ENCODE measurements at places on chromosomes 4 and X.

DNA sequence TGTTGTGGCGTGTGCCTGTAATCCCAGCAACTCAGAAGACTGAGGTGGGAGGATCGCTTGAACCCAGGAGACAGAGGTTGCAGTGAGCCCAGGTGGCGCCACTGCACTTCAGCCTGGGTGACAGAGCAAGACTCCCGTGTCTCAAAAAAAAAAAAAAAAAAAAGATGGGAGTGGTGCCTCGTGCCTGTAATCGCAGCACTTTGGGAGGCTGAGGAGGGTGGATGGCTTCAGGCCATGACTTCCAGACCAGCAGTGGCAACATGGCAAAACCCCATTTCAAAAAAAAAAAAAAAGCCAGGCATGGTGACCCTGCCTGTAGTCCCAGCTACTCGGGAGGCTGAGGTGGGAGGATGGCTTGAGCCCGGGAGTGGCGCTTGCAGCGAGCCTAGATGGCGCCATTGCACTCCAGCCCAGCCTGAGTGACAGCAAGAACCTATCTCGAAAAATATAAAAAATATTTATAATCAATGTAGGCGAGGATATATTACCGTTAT is 27.0 kb downstream of the EIF2S3 start:
- DNase-seq = peak; percentile 18

DNA sequence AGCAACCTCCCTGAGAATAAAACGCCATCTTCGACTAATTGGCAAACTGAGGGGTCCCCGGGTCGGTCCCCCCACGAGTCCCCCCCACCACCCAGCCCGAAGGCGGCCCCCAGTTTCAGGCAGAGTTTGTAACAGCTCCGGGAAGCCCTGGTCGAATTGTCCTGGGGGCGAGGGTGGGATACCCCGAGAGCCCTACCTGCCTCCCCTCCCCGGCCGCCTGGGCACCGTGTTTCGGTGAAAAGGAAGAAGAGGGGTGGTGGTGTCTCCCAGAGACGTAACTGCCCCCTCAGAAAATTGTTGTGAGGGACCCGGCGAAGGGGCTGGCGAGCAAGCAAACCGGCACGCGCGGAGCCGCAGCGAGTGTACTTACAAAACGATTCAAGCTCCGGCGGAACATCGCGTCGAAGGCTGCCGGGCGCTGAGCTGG is 1.2 kb downstream of the ATP11C start:
- no peak for DNase-seq

GRCh38 chr4:47209833-47210232 is 178.5 kb downstream of the GABRB1 start:
- DNase-seq = no peak

- DNase-seq = no peak
Measured at GRCh38 chrX:39399387-39399786, 598.1 kb downstream of the MID1IP1 start.

- no peak for DNase-seq
Measured at GRCh38 chrX:30875957-30876356, 13.1 kb downstream of the TAB3 start.

DNA sequence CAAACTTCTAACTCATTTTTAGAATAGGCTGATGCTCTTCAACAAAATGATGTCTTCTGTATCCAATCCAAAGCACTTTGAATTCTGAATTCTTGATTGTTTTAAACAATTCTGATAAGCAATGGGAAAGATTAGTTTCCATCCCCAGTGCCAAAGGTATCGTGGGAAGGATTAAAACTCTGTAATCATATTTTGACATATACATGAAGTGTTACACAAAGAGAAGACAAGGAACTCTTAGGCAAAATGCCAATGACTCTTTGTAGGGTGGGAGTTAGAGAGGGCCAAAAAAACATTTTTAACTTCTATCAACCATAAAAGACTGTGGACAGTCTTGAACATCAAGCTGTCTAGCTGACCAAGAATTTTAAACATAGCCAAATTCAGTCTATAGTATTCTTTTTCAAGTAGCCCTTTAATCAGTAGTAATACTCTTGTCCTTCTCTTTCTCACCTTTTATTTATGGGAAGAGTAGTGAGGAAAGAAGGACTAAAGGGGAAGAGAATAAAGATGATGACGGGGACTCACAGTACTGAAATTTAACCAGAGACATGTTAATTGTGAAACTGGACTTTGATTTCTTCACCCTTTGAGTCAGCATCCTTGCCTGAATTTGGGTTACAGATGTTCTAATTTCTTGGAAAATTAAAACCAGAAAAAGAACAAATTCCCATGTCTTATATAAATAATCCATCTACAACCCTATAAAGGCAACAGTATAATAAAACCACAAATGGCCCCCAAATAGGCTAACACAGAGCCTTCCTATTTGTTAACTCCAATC is 51.8 kb upstream of the VEGFD start:
- no peak for DNase-seq

- DNase-seq = no peak
Measured at GRCh38 chrX:24294619-24295018, 19.2 kb downstream of the SUPT20HL2 start.

DNA sequence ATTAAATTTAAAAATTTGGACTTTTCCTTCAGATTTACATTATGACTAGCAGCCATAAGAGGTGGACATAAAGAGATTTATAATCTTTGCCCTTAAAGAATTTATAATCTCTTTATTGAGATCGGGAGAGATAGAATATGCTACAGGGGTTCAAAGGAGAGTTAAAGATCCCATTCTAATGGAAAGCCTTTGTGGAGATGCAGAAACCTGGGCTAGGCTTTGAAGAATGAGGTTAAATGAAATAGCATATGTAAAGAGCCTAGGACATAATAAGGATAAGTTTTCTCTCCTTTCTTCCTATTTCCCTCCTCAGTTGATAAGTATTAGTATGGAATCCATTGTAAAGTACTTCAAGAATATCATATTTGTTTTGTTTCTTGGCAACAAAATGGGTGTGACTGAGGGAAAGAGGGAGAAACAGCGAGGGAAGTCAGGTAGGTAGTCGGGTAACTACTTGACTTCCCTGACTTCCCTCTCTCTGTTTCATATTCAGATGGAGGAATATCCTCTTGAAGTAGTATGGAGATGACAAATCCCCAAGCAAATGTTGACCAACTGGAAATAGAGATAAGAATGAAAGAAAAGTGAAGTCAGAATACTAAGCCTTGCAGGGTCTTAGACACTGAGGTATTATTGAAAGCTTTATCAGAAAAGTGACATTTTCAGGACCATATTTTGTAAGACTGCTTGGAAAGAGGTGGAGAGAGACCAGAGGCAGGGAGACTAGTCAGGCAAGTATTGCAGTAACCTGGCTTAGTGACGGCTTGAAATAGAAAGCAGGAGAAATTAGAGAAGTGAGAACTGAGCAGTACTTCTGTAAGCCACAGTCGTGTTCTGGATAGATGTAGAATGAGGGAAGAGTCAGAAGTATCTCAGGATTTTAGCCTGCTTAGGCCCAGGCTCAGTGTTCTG is 82.9 kb downstream of the PDLIM5 start:
- no peak for DNase-seq

DNA sequence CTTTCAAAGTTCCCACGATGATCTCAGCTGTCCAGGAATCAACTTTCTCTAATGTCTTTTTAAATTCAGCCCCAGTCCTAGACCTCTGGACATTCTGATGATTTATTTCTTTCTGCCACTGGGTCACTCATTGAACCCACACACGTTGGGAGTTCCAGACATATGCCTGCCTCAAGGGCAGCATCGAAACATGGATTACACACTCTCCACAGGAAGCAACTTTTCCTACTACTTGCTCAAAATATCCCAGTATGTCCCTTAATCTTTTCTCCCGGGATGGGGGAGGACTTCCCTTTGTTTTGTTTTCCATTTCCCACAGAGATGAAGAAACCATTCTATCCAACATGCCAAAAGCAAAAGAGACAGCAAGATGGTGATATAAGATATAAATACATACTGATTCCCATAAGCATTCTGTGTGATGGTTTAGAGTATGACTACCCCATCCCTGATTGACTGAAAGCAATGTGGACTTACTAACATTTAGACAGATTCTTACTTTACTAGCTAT is 79.8 kb upstream of the PPARGC1A start:
- DNase-seq = no peak

GRCh38 chr4:110347805-110348204 is 128.2 kb upstream of the ENPEP start:
- no peak for DNase-seq

GRCh38 chr4:70632028-70632427 is 3.5 kb downstream of the ENAM start:
- no peak for DNase-seq

DNA sequence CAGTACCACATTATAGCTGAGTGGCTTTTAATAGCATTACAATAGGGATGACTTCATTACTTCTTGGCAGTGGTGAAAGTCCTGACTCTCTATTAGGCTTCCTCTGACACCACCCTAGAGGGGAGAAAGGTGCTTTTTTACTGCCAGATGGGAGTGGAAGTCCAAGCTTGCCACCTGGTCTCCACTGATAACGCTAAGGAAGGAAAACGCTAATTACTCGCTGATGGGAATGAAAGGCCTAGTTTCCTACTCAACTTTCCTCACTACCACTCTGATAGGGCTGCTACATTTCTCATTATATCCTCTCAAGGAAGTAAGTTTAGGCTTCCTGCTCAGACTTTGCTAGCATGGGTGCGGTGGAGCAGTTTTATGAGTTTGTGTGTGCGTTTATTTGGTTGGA is 62.3 kb upstream of the PAGE3 start:
- DNase-seq = no peak

- DNase-seq = no peak
Measured at GRCh38 chrX:9352243-9352642, 112.6 kb upstream of the TBL1X start.

GRCh38 chr4:54384563-54384962 is 155.5 kb downstream of the PDGFRA start:
- DNase-seq = no peak

DNA sequence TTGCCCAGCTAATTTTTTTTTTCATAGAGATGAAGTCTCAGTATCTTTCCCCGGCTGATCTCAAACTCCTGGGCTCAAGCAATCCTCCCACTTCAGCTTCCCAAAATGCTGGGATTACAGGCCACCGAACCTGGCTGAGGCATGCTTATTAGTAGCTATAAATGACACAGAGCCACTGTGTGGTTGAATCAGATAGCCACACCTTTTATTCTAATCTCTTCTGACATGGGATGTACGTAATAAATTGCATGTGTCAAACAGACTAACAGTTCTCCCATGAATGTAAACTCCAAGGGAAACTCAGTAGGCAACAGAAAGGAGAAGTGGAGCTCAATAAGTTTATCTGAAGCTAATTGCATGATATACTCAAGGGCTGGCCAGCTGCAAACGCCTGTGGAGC is 139.8 kb upstream of the VCX3A start:
- no peak for DNase-seq

DNA sequence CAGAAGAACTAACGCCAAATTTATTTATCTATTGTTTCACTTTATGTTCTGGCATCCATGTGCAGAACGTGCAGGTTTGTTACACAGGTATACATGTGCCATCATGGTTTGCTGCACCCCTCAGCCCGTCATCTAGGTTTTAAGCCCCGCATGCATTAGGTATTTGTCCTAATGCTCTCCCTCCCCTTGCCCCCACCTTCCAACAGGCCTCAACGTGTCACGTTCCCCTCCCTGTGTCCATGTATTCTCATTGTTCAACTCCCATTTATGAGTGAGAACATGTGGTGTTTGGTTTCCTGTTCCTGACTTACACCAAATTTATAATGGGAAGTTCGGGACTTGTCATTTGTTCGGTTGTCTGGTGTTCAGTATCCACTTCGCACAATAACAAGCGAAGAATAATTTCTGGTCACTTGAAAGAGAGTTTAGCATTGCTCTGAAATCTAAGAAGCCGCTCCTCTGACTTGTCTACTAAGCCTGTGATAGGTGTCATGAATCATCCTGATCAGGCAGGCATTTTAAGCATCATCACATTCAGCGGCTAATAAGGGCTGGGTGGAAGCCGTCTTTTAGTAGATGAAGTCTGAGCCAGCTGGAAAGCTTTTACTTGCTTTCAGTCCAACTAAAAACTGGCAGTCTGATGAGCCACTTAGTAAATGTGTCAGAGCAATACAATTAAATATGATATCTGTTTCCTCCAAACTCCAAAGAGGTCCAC is 1065.7 kb upstream of the PABPC4L start:
- DNase-seq = no peak

DNA sequence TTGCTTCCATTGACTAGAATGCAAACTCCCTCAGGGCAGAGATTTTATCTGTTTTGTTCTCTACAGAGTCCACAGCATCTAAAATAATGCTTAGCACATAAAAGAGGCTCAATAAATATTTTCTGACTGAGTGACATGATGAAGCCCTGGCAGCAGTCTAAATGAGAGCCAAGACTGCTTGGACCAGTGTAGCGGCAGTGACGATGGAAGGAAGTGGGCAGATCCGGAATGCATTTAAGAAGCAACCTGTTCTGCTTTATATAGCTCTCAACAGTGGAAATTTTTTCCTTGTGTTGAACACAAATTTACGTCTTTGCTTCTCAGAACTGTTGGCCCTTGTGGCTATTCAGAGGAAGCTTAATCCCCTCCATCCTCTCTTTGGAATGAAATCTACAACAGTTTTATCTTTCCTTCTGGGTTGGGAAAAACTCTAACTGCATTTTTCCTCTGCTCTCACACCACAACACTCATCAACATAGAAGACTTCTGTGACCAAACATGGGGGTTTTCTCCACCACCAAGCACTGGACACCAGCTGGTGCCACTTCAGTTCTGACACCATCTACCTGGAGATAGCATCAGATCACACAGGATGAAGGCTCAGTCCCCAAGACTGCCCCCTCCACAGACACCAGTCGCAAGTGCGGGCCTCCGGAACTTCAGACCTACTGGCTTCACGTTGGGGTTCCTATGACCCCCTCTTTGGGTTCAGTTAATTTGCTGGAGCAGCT is 7.0 kb upstream of the BEND4 start:
- DNase-seq = no peak

DNA sequence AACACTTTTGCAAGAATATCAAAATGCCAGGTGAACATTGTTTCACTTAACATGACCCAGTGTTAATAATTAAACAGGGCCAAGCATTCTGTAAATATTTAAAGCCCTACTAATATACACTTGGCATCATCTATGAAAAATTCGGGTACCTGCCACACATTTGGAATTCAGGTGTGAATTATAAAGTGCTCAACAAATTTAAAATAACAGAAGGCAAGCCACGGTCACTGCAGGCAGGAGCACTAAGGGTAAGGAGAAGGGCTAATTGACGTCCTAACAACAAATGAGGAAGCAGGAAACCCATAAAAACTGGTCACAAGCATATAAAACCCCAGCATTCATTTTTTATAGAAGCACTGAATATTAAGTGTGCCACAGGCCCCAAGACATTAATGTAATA is 43.8 kb upstream of the CPEB2 start:
- DNase-seq = no peak

GRCh38 chrX:134671294-134671693 is 13.0 kb upstream of the PLAC1 start:
- DNase-seq = no peak
